Fibroblast of skin of right quadriceps (primary cell): ENCODE measurements at places on chromosomes 5 and 9.

GRCh38 chr9:37927601-37928551 is 23.9 kb upstream of the SLC25A51 start:
- DNase-seq = no peak

GRCh38 chr9:90459321-90459720 is 183.3 kb downstream of the DIRAS2 start:
- DNase-seq = no peak

DNA sequence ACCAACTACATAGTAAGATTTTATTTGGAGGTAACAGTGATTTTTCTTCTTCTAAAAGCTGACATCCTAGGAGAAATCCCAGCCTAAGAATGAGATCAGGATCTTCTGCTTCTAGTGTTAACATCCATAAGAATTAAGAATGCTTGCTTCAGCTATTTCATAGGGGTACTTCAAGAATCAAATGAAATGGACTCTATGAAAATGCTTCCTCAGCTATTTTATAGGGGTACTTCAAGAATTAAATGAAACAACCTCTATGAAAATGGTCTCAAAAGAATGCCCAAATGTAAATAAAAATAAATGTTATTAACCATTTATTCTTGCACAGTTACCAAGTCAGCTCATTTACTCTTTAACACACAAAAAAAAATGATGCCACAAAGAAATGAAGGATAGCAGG is 31.5 kb downstream of the ZNF608 start:
- DNase-seq = no peak

DNA sequence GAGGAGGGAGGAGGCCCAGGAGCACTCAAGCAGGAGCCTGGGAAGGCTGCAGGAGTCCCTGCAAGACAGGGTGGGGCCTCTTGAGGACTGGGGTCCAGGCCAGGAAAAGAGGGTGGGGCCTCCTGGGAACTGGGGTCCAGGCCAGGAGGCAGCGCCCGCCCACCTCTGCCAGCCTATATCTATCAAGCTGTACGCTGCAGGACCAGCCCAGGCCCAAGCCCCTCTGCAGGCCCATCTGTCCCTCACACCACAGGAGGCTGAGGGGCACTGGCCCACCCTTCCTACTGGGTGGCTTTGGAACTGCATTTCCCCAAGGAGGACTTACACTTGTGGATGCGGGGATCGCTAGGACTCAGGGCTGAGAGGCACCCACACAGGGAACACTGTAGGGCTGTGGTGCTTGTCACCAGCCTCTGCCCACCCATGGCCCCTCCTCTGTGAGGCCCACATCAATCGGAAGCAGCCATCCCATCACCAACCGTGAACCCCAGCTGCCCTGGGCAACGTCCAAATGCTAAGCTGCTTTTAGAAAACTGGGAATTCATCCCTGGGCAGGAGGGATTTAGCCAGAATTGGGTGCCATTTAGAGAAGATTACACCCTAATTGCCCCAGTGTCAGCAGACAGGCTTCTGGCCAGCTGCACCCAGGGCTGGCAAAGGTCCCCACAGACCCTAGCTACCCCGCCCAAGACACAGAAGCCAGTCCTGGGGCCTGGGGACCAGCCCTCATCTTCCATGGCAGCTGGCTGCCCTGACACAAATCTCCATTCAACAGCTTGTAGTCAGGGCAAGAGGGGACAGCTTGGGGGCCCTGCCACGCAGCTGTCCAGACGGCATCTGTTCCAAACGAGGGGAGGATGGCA is 15.3 kb downstream of the BICD2 start:
- no peak for DNase-seq

DNA sequence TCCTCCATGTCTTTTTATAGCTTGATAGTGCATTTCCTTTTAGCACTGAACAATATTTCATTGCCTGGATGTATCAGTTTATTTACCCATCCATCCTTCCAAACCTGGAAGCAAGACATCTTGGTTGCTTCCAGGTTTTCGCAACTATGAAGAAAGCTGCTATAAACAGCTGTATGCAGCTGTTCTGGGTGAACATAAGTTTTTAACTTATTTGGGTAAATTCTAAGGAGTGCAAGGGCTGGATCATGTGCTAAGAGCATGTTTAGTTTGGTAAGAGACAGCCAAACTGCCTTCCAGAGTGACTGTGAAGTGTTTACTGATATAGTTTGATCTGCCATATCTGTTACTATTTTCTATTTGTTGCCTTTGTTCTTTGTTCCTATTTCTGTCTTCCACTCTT is 58.5 kb downstream of the CSF2 start:
- no peak for DNase-seq

DNA sequence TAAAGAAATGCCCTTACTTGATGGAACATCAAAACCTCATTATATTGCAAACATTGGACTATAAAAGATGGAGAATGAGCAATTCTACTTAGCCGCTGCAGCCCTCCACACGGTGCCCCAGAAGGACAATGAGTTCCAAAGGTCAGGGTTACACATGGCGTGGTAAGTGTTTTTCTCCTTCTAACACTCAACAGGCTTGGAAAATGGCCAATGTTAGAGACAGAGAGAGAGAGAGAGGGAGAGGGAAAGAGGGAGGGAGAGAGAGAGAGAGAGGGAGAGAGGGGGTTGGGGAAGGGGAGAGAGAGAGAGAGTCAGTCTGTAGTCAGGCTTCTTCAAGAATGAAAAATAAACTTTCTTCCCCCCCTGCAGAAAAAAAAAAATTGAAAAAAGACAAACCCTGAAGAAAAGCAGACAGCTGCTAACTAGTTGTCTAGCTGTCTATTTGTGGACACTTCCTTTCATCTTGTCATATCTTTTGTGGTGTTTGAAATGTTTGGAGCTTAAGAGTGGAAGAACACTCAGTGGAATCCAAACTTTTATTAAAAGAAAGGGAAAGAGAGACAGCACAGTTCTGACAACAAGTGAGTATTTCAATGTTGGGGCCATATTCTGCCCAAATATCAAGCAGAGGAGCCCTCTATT is 324.8 kb downstream of the TMEM38B start:
- no peak for DNase-seq

GRCh38 chr5:117463881-117464570 is 889.4 kb upstream of the SEMA6A start:
- DNase-seq = no peak

DNA sequence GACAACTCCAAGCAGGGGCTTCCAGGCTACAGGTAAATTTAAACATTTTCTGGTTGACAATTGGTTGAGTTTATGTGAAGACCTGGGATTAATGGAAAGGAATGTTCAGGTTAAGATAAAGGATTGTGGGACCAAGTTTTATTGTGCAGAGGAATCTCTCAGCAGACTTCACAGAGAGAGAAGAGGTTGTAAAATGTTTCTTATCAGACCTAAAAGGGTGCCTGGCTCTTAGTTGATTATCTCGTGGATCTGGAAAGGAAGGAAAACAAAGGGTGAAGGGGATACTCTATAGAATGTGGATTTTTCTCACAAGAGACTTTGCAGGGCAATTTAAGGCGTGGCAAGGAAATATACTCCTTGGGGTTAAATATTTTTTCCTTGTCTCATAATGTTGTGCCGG is 96.5 kb upstream of the RASGRF2 start:
- no peak for DNase-seq

DNA sequence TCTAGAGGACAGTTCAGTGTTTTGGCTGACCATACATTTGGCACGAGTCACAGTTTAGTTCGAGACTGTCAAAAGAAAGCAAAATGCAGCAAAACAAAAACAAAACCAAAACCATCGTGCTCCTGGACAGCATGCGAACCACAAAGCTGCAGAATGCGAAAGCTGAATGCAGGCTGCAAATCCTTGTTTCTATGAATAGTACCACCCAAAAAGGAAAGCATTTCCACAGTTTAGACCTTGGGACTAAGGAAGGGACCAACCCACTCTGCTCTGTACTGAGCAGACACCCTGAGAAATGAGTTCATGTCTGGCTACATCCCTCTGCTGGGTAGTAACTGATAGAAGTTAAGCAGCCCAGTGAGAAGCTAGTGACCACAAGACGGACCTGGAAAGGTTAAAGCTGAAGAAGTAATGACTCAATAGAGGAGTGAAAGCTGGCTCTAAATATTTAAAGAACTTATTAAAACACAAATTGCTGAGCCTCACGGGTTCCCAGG is 3.9 kb downstream of the GCNT4 start:
- peak; percentile 31 for DNase-seq

GRCh38 chr5:141326088-141326854 is 4.0 kb upstream of the PCDHGA1 start:
- peak; percentile 67 for DNase-seq

- no peak for DNase-seq
Measured at GRCh38 chr5:44942524-44943001, 133.8 kb downstream of the MRPS30 start.

GRCh38 chr5:158570502-158570901 is 529.2 kb downstream of the EBF1 start:
- DNase-seq = peak; percentile 25

DNA sequence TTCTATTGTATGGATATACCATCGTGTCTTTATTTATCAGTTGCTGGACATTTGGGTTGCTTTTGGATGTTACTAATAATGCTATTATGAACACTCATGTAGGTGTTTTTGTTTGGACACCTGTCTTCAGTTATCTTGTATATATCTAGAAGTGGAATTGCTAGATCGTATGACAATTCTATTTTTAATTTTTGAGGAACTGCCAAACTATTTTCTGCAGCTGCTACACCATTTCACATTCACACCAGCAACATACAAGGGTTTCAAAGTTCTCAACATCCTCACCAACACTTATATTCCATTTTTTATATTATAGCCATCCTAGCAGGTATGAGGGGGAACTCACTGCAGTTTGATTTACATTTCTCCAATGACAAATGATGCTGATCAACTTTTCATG is 324.6 kb downstream of the CAAP1 start:
- no peak for DNase-seq

DNA sequence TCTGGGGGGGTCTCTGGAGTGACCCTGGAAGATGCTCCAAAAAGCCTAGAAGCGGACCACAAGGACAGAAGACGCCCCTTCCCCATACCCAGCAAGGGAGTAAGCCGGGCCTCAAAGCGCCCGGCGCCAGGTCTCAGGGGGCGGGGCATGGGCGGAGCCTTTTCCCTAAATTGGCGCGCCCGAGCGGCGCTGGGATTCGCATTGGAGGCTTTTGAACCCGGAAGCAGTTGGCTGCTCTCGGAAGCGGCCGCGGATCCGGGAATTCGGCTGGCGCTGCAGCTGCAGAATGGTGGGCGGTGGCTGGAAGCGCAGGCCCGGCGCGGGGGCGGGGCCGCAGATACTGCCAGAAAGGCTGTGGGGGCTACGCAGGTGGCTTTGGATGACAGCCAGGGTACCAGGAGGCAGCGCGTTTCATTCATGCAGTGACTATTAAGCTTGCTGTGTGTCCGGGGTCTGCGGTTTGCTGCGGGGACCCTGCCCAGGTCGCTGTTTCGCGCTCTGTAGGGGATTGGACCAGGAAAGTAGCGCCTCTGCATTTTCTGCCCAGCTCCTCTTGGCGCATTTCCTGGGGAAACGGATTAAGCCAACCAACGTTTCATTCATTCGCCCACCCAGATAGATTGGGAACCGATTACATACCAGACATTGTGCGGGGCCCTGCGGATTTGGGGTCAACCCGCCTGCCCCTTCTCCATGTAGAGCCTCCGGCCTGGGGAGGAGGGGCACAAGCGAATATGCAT is 83.0 kb upstream of the FREM1 start:
- peak; percentile 90 for DNase-seq
